ENCODE measurements at places on chromosomes 16 and 17.

DNA sequence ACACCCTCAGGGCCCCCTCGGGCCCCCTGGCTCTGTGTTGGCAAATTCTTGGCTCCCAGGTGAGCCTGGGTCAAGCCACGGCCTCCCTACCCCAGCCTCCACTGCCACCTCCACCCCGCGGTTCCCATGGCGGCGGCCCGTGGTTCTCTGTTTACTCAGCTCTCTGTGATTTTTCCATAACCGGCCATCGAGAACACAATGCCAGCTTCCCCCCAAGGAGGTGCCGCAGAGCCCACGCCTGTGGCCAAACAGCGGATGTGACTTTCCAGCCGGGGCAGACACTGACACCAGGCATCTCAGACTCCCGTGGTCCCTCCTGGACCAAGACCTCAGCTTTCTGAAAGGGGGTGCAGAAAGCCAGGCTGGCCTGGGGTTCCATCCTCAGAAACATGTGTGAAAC lies 21.6 kb upstream of the ATP2A3 start:
- DNase-seq = no peak

DNA sequence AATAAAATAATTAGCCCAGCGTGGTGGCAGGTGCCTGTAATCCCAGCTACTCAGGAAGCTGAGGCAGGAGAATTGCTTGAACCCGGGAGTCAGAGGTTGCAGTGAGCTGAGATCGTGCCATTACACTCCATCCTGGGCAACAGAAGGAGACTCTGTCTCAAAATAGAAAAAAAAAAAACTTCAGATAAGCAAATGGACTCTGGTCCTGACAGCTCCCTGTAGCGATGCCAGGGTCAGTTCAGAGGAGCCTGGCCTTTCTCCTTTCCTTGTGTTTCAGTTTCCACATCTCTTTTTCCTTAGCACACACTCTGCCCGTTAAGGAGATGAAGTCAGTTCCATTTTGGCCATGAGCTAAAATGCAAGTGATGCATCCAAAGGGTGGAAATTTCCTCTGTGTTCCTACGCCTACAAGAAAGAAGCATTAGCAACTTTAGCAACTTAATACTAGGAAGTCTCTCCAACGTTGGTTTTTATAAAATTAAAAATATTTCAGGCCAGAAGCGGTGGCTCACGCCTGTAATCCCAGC lies 11.6 kb upstream of the GRB2 start:
- no peak for DNase-seq

GRCh38 chr16:11032000-11032921 lies 87.9 kb downstream of the CLEC16A start:
- DNase-seq = no peak

DNA sequence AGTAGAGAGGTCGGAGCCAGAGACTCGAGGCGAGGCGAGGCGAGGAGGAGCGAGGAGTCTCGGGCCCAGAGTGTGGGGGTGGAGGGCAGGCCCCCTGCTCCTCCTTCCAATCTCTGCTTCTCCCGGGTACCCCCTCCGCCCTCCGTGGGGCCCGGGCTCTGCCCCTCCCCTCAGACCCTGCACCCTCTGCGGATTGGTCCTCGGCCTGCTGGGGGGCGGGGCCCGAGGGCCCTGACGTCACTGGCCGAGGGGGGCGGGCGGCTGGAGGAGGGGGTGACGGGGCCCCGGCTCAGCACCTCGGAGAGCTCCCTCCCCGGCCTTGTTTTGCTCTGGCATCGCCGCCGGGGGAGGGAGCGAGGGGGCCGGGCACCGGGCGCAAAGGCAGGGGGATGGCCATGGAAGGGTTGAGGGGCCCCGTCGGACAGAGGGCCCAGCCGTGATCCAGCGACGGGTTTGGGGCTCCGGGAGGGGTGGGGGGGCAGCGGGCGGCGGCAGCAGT lies at the start of gene RUNDC3A:
Gene RUNDC3A (plus strand): TSS at position 282 of the 499 bp plus-strand sequence. CDS start 232 bp downstream, outside the sequence.
- peak; percentile 96 for DNase-seq

DNA sequence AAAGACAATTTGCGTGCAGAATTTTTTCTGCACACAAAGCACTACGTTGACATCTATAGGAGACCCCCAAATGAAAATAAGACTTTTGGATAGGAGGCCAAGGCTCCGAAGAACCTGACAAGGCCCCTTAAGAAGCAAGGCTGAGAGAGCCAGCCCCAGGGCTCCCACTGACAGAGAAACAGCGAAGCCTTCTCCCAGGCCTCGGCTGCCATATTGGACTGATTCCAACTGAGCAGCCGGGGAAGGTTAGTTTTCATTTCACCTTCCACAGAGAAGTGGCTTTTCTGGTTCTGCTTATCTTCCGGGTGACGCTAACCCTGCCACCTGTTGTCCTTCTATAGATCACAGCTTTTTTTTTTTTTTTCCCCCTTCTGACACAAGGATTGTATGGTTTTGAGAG lies 356.7 kb downstream of the SOX9 start:
- no peak for DNase-seq

GRCh38 chr17:65477600-65477999 lies 83.8 kb downstream of the AXIN2 start:
- no peak for DNase-seq

DNA sequence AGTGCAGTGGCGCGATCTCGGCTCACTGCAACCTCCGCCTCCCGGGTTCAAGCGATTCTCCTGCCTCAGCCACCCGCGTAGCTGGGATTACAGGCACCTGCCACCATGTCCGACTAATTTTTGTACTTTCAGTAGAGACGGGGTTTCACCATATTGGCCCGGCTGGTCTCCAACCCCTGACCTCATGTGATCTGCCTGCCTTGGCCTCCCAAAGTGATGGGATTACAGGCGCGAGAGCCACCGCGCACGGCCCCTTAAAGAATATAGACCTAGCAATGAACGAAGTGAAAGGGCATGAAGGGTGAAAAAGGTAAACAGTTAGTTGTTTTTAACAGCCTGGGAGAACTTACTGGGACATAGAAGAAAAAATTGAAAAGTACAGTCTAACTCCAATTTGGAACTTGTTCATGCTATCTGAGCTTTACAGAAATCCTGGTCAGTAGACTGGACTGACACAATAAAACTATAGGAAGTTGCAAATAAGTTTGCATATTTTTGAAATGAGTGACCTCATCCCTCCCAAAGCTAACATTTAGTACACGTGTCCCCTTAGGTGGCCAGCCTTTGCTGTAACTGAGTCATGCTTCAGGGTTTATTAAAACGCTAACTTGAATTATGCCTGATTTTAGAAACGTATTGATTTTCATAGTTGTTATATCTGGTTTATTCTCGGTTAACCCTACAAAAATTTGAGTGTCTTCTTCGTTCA lies 1.8 kb downstream of the COG1 start:
- DNase-seq = no peak

DNA sequence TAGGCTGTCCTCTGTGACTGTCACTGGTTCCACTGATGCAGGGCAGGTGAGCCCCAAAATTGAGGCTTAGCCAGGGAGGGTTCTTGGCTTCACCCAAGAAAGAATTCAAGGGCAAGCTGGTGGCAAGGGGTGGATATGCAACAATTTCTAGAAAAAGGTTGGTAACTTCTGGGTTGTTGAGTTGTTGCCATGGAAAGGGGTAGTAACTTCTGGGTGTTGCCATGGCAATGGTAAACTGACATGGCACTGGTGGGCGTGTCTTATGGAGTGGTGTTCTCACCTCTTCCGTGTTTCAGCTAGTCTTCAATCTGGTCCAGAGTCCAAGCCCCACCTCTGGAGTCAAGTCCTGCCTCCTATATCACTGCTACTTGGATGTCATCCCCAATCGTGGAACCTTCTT lies 9.5 kb upstream of the GUCY2D start:
- DNase-seq = no peak

- DNase-seq = no peak
Observed at GRCh38 chr17:73971127-73971526, 232.4 kb upstream of the RPL38 start.

GRCh38 chr16:678858-679813 lies 1.1 kb upstream of the STUB1 start:
- DNase-seq = peak; percentile 51

GRCh38 chr16:46911038-46911437 lies 26.9 kb downstream of the GPT2 start:
- DNase-seq = peak; percentile 81

- no peak for DNase-seq
Observed at GRCh38 chr17:82636626-82637598, 11.3 kb downstream of the WDR45B start.

- DNase-seq = no peak
Observed at GRCh38 chr16:89890200-89890599, 16.8 kb downstream of the TCF25 start.

GRCh38 chr17:14580499-14580898 lies 279.6 kb downstream of the HS3ST3B1 start:
- no peak for DNase-seq

DNA sequence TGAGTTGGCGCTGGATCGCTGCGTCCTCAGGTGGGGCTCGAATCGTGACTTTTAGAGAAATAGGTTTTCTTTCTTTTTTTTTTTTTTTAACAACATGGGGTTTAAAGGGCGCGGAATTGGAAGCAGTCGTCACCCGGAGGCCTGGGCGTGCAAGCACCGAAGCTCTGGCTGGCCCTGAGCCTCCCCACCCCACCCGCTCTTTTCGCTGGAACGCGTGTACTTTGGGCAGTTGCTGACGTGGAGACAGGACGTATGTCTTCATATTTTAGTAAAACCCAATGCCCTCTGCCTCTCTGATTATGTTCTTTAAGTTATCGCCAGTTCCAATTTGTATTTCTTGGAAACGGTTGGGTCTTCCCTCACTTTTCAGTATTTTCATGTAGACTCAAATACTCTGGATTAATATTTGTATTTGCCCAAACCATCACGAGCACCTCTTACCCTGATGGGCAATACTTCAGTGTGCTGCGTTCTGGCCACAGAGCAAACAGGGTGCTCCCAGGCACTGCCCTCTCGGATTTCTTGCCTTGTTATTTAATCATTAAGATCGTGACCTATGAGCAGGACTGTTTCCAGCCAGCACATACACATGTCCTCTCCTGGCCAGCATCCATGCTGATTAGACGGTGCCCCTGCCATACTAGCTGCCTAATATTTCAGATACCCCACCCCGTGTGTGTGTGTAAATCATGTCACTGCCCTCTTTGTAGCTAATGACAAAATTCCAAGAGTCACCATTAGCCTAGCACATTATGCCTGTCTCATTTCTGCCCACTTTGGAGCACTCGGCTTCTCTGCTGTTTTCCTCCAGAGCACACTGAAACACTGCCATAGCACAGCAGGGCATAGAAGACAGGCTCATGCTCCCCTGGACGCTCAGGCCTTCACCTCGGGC lies 805 bp upstream of the C16orf95 start:
- peak; percentile 52 for DNase-seq

DNA sequence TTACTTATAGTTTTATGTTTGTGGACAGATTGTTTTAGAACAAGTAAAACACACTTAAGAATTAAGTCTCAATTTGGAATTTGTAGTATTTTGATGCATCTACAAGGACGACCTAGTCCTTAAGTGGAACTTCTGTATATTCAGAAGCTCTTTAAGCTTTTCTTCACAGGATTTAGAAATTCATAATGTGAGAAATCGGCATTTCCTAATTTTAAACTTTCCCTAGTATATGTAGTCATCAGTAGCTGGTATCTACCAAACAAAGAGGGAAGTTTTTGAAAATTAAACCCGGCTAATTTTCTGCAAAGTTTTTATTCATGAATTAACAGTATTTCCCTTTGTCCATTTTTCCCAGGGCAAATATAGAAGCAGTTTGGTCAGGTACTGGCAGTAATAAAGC lies 203.6 kb downstream of the CDRT15L2 start:
- DNase-seq = no peak

GRCh38 chr17:13337864-13338371 lies 263.8 kb downstream of the HS3ST3A1 start:
- peak; percentile 50 for DNase-seq

- no peak for DNase-seq
Observed at GRCh38 chr17:44914148-44914547, 1.2 kb downstream of the GFAP start.

GRCh38 chr17:57368637-57369336 lies 112.5 kb downstream of the MSI2 start:
- no peak for DNase-seq

- no peak for DNase-seq
Observed at GRCh38 chr17:46991617-46992016, 12.6 kb upstream of the RPRML start.

GRCh38 chr16:57653936-57654335 lies 14.2 kb upstream of the ADGRG3 start:
- no peak for DNase-seq

DNA sequence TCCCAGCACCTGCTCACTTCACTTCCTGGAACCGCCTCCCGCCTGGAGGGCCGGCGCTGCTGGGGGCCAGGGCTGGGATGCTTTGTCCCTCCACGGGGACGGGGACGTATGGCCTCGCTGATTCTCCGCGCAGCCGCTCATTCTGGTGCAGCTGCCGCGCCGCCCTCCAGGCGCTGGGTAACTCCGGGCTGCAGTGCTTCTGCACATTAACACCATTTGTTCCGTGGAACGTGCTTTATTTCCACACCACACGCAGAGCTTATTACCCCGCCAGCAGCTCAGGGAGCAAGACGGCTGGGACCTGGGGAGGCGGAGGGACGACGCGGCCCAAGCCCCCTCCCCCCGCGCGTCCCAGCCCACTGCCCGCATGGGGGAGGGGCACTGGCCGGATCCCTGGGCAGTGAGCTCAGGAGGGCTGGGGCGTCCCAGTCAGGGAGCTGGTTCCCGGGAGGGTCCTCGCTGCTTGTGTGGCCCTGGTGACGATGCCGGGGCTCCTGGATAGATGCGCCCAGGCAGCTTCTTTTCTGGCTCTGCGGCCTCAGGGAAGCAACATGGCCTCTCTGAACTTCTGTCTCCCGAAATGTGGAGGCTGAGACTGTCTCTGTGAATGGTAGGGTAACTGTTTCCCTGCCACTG lies 45.4 kb upstream of the ACSF3 start:
- DNase-seq = no peak

GRCh38 chr16:80273635-80274538 lies 266.9 kb upstream of the DYNLRB2 start:
- no peak for DNase-seq

DNA sequence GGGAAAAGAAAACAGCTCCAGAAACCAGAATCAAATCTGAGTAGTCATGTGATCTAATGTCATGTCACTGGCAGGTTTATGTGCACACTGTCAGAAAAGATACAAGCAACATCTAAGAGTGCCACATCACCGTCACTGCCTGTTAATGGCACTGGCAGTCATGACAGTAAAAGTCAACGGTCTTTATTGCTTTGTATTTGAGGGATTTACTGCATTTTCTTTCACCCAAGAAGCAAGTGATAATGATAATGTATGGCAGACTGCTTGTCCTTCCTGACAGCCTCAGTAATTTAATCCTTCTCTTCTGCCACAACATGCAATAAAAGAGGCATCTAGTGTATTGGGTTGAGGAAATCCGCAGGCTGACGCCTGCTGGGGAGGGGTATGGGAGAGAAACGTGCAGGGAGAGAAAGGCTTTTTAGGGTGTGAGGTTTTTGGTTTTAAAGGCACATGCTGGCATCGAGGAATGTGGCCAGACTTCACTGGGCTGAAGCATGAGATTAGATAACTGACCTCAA lies 92.4 kb downstream of the RPGRIP1L start:
- no peak for DNase-seq

- DNase-seq = no peak
Observed at GRCh38 chr16:10226141-10226986, 44.1 kb upstream of the GRIN2A start.

GRCh38 chr17:61723183-61723582 lies 132.2 kb upstream of the NACA2 start:
- DNase-seq = no peak
